Stimulated activated CD8-positive, alpha-beta memory T cell treated with anti-CD3 and anti-CD28 coated beads, Interleukin-7, amount 100 ng/mL, for 1 hour (primary cell): ENCODE measurements at places on chromosomes 4 and X.
A peak's percentile ranks its signal among the peaks of the same experiment; 100 is the strongest.

DNA sequence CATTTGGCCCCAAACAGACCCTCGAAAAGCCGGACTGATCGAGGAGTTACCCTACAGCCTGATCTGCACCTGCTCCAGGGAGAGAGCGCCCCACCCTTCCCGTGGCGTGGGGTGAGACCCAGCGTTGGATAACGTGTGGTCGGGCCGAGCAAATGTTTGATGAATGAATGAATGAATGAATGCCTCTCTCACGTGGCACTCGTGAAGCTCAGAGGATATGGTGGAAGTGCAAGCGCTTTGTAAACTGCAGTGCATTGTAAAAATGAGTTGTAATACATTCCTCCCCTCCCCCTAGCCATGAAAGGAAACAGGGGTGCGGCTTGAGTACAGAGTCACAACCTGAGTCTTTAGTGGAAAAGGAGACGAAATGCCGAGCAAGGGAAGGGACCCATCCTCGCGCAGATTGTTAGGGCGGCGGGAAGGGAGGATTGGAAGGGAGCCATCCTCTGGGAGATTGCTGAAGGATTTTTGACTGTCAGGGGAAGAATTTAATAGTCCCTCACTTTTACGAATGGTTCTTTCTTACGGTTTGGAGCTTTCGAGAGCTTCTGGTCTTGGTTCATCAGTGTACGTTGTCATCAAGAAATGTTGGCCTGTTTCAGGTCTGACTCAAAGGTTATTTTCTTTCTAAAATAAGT, 772 bp upstream of the FBXW7 start:
- peak; percentile 34 for DNase-seq

DNA sequence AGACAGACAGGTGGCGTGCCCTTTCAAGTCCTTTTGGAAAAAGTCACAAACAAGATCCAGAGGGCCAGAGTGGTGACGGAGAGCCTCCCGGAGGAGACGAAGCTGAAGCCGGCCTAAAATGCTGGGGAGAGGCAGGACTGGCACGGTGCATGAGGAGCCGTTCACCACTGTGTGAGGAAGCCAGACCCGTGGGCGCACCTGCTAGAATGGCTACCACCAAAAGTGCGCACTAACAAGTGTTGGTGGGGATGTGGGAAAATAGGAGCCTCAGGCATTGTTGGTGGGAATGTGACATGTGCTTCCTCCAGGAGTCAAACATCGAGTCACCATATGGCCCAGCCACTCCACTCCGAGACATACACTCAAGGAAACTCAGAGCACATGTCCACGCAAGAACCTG, 67.4 kb upstream of the HELT start:
- no peak for DNase-seq

DNA sequence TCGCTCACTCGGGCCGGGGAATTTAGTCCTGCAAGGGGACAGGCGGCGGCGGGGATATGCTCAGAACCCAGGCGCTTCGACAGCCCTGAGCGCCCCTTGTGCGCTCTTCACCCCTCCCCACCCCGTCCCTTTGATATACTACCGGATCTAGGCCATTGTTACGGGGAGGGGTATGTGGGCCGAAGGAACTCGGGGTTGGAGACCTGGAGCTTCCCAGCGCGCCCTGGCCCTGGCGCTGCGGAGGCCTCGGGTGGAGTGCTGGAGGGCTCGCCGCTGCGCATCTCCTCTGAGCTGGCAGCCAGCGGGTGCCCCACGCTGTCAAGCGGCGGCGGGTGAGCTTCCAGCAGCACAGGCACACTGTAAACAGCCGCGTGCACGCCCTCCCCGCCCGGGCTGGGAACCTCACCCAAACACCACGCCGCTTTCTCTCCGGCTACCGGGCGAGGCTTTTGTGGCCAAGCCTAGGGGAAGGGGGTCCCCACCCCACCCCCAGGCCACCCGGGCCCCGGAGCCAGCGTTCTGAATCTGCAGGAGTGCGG, 54.5 kb upstream of the BCOR start:
- DNase-seq = no peak

DNA sequence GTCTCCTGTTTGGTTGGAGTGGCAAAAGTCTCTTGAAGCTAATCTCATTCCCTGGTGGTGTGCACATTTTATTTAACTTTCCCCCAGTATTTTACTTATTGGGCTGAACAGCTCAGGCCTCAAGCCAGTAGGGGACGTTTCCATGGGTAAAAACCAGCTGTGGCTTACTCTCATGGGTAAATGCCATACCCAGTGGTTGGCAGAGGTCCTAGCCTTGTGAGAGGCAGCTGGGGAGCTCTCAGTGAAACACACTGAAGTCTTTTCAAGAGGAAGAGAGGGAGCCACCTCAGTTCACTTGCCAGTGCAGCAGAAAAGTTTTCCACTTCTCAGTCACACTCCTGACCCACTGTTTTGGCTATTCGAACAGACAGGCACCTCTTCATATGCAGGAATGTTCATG, 1964.2 kb downstream of the ARAP2 start:
- DNase-seq = no peak

- DNase-seq = no peak
Measured at GRCh38 chr4:149555146-149555545, 260.5 kb downstream of the IQCM start.

DNA sequence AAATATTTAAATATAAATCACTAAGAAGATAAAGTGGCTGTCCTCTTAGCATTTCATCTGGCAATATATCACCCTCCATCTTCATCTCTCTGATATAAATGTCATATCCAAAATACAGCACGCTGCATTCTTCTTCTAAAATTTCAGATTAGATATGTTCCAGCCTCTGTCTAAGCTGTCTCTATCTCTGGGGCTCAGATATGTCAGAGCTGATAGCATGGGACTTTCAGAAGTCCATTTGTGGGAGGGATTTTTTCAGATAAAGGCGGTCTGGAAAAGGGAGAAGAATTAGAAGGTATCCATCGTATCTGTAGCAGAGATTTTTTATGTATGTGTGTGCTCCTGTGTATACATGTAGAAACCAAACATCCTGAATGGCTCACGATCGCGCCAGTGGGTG, 25.0 kb upstream of the CD38 start:
- no peak for DNase-seq

- no peak for DNase-seq
Measured at GRCh38 chrX:139158256-139158655, 372.3 kb upstream of the F9 start.

DNA sequence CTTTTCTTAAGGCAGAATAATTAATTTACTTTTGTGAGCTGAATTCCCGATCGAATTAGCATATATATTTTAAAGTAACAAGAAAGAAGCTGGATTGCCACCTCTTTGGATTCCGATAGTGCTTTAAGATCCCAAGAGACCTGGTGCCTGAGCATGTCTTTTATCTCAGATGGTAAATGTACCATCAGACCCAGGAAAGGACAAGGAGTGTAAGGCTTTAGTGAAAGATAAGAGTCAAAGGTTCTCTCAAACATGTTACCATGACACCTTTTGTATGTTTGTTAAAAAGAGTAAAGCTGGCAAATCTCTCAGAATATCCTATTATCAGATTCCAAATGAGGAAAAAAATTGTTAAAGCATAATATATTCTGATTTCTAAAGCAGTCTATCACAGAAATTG, 198.8 kb downstream of the PPP3CA start:
- DNase-seq = no peak

DNA sequence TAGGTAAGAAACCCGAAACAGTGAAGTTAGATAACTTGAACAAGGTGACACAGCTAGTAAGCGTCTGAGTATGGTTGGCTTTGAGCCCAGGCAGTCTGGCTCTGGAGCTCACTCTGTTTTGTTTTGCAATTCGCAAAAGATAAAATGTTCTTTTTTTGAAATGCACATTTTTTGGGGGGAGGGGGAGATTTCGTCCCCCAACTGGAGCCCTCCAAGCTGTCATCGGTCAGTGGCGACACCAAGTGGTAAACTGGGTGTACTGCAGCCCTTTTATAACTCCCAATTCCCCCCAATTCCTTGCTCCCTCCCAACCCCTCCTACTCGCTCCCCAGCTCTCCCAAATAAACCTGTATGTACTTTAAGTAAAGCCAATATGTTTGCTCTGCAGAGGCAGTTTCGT, 2.8 kb upstream of the CLCN5 start:
- DNase-seq = no peak

DNA sequence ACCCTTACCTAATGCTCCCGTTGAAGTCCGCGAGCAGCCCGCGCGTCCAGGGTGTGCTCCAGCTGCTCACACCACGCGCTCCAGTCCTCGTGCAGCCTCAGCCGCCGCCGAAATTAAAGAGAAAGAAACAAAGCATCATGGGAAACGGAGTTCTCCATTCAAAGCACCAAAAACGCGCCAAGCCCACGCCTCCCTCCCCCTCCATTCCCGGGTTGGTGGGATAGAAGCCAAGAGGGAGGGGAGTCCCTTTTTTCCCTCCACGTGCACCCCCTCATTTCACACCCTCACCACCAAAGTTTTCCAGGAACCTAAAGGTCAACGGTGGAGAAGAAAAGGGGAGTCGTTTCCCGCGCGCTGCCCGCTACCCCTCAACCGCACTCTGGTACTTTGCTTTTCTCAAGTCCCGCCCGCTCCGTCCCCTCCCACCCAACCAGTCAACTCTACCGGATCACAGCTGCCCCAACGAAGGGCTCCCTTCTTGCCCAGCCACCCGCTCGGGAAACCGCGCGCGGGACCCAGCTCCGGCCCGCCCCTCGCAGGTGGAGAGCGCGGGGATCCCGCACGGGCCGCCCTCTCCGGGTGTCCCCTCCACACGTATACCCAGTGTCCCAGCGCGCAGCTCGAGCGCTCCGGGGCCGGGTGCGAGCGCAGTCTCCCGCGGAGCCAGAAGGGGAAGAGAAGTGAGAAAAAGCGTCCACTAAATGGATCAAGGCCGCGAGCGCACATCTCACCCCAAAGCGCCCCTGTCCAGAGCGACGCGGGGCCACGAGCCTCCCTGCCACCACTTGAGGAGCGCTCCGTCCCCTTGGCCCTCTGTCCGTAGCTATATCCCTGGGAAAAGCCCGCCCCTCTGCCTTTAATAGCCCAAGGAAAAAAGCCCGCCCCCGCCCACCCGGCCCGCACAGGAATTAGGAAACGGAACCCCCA, 65.1 kb upstream of the CCDC160 start:
- DNase-seq = no peak

DNA sequence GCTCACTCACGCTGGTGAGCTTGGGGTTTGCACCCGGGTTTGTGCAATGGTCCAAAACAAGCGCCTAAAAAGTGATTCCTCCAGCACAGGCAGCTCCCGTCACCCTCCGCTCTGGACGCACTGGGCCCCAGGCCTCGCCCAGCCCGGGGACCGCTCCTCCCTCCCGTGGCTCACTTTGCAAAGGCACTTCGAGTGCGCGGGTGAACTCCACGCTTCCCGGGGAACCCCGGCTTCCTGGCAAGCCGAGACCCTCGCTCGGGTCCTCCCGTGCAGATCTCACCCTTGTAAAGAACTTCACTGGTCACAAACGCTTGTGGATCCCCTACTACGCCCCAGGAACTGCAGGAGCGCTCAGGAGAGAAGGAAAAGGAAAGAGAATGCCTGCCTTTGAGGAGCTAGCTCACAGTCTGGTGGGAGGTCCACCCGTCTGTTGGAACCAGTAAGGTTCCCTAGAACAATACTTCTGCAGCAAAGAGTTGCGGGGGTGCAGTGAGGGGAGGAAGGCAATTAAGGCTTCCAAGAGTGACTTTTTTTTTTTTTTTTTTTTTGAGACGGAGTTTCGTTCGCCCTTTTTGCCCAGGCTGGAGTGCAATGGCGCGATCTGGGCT, at the start of gene CTPS2:
Gene CTPS2 (minus strand): TSS at position 122 of the 608 bp plus-strand sequence. CDS start 9,767 bp downstream, outside the sequence.
- DNase-seq = no peak

DNA sequence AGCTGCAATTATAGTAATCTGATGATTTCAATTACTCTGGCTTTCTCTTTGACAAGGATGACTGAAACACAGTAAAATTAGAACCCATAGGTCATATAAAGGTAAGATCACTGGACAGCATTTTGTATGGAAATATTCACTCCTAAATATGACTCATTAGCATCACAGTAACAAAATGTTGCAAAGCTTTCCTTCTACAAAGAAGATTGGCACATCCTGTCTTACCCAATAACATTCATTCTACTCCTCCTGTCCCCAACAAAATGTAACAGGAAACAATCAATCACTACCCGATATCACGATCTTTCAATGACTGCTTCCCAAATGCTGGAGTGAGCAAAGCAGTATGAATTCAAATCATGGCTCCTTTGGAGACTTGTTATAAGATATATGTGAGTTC, 95.3 kb downstream of the FANCB start:
- no peak for DNase-seq

DNA sequence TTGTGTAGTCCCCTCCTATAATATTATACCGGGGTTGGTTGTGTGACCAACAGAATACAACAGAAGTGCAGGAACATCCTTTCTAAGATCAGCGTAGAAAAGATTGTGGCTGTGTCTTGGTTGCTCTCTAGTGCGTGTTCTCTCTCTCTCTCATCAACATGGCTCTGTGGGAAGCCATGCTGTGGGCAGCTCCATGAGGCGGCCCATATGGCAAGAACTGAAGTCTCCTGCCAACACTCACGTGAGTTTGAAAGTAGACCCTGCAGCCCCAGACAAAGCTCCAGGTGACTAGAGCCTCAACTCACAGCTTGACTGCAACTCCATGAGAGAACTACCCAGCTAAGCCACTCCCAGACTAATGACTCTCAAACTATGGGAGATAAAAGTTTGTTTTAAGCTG, 118.7 kb downstream of the TSPAN5 start:
- no peak for DNase-seq

GRCh38 chrX:10634392-10635161, 14.2 kb upstream of the MID1 start:
- no peak for DNase-seq

DNA sequence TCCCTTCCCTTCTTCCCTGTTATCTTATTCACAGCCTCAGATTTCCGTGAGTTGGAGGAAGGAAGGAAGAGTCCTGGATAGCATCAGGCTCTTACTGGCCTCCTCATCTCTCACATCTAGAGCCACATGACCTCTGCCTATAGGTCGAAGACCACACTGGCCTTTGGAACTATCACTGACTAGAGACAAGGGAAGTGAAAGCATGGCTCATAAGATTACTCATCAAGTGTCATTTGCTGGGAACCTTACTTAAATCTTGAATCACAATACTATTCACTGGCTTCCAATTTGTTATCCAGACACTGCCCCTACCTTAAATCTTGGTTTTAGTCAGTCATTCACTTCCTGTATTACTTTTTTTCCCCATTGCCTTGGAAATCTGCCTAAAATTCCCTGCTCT, 61.6 kb upstream of the MTMR8 start:
- DNase-seq = no peak

DNA sequence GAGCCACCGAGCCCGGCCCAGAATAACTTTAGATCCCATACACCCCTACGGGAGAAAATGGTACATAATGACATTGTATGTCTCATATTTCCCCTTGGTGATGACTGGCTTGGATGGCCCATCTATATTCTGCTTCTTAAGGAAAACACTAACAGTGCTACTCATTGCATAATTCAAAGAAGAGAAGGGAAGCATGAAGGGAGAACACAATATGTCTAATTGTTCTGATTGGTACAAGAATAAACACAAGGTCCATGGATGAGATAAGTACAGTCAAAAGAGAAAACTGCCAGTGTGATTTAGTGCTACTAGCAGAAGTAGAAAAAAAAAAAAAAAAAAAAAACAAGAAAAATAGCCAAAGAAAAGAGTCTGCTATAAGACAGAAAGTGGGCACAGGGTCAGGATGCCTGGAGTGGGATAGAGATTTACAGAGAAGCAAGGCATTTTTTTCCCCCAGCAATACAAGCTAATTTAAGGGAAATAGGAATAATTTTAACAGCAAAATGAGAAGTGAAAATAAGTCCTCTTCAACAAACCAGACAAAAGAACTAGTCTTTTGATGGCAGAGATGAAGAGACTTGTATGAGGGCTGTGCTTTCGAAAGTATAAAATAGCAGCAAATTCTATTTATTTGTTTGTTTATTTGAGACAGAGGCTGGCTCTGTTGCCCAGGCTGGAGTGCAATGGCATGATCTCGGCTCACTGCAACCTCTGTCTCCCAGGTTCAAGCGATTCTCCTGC, 96.5 kb upstream of the MAP3K15 start:
- DNase-seq = no peak

GRCh38 chr4:168218645-168219044, 99.9 kb downstream of the DDX60 start:
- DNase-seq = no peak
